Kidney tubule cell (primary cell): ENCODE measurements at places on chromosomes 16 and 17.
A peak's percentile ranks its signal among the peaks of the same experiment; 100 is the strongest.

GRCh38 chr17:57607553-57608120 is 137.5 kb downstream of the CCDC182 start:
- peak; percentile 54 for DNase-seq

- DNase-seq, result no peak
Observed at GRCh38 chr17:8630227-8630801, at the start of gene MYH10. Gene MYH10, minus strand, starts transcription at chr17:8630725. Its CDS starts 7,479 bp downstream, at chr17:8623246.

GRCh38 chr16:89691986-89692569 is 5.6 kb downstream of the CDK10 start:
- no peak for DNase-seq

DNA sequence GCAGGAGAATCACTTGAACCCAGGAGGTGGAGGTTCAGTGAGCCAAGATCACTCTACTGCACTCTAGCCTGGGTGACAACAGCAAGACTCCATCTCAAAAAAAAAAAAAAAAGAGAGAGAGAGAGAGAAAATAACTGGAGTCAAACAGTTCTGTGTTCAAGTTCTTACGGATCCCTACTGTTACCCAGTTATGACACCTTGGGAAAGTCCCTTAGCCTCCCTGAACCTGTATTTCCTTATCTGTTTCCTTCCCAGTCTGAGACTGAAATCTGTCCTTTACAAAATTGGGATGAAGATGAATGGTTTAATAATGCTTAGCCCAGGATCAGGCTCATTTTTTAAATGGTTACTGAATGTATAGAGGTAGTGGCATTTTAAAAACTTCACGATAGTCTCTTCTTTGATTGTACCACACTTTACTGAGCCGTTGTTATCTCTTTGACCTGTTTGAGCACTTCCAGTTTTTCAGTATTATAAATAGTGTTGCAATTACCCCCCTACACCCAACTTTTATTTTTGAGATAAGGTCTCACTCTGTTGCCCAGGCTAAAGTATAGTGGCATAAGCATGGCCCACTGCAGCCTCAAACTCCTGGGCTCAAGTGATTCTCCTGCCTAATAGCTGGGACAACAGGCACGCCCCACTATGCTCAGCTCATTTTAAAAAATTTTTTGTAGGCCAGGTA is 17.1 kb downstream of the ZNF768 start:
- no peak for DNase-seq

DNA sequence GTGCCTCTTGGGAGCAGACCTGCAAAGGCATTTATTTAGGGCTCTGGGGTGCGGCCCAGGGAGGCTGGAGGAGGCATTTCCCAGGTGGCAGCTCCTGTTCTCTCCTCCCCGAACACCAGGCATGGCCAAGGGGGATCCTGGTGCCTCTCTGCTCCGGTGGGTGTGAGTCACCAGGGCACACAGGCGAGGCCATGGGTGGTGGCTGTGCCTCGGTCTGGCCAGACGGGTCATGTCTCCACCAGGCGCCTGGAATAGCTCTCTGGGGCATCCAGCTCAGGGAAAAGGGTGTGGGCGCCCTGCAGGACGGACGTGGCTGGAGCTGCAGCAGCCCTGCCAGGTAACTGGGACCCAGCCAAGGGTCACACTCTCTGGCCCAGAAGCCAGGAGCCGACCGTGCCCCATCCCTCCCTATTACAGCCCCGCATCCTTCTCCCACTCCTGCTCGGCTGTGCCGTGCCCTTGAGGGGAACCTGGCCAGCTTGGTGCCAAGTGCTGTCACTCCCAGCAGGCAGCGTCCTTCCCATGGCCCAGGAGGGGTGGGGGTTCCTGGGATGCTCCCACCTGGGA is 25.8 kb downstream of the SOX8 start:
- peak; percentile 36 for DNase-seq

DNA sequence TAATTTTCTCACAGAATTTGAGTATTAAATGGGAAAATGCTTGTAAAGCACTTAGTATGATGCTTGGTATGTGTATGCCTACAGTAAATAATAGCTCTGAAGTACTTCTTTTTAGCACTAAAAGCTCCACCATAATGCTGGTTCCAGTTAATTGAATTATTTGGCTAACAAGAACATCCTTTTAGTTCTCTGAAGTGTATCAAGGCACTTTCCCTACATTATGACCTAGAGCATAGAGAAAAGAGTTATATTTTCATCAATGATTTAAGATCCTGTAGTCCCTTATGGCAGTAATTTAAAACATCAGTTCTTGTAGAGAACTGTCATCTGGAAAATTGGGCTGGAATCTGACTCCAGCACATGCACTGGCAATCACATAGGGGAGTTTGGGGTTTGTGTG is 21.9 kb upstream of the PHAF1 start:
- DNase-seq, result no peak
